SK-MEL-5 (cell line): ENCODE measurements at places on chromosomes 13 and 19. TPM values are rescaled to one million over a fixed set of nuclear protein-coding genes. Genes with fewer than 3 reads are reported as not detected.
A peak's percentile ranks its signal among the peaks of the same experiment; 100 is the strongest.

The PEG3 gene
- total RNA-seq: under 0.01 and 0.03 TPM in 2 replicates

The ANKLE1 gene
- 1.3 TPM in 2 replicates for total RNA-seq

The CC2D1A gene
- 10.5 and 11.0 TPM in 2 replicates for total RNA-seq

The SLC8A2 gene
- 1.2 and 1.7 TPM in 2 replicates for total RNA-seq

GRCh38 chr13:35698911-35699576, 222.6 kb upstream of the MAB21L1 start:
- no peak for DNase-seq

- DNase-seq: no peak
Observed at GRCh38 chr13:70424428-70424827, 316.2 kb upstream of the KLHL1 start.

The FFAR1 gene
- total RNA-seq: not detected in 2 replicates

DNA sequence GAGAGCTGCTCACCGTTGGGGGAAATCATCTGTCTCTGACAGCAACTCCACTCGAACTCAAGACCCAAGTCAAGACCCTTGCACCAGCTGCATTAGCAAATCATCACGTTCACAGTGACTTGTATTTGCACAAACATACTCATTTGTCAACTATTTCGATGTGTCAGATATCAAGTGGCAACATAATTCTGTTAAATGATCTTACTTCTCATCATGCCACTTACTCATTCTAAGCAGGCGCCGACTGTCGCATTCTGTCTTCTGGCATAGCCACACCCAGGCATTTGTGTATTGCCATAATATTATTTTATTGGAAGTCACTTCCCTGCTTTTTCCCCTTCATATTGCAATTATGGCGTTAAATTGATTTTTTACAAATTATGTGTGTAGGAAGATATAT, 23.0 kb upstream of the ATP1A3 start:
- DNase-seq: no peak

The C19orf85 gene
- not detected in 2 replicates for total RNA-seq

GRCh38 chr13:36480726-36481427, 48.6 kb downstream of the CCNA1 start:
- DNase-seq: no peak

DNA sequence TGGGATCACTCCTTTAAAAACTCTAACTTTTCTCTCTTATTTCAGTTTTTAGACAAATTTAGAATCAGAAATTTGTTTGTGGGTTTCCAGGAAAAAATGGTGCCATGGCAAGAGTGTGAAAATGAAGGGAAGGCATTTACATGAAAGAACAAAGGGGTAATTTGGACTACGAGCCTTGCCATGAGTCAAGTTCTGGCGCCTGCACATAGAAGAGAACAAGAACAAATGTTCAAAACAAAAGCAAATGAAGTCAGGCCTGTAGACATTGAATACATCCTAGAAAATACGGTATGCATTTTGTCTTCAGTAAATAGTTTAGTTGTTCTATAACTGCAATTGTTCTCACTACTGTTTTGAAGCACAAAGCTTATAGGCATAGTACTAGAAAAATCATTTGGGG, 1390.5 kb downstream of the EFNB2 start:
- DNase-seq: no peak

DNA sequence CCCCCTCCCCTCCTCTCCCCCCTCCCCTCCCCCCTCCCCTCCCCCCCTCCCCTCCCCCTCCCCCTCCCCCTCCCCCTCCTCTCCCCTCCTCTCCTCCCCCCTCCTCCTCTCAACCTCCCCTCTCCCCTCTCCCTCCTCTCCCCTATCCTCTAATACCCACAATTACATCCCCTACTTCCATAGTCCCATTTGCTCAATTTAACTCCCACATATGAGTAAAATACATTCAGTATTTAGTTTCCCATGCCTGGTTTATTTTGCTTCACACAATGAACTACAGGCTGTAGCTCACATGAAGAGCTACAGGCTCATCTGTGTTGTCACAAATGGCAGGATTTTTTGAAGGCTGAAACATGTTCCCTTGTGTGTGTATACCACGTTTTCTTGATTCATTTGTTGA, 6.9 kb downstream of the NLRP5 start:
- no peak for DNase-seq

DNA sequence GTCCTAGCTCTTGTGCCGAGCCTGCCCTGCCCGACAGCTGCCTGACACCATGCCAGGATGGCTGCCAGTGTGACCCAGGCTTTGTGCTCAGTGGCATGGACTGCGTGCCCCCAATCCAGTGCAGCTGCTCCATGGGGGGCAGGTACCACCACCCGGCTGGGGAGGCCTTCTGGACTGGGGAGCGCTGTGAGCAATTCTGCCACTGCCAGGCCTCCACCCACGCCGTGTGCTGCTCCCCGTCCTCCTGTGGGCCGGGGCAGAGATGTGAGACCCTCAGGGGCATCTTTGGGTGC, 9.4 kb upstream of the FXYD3 start:
- DNase-seq: no peak

DNA sequence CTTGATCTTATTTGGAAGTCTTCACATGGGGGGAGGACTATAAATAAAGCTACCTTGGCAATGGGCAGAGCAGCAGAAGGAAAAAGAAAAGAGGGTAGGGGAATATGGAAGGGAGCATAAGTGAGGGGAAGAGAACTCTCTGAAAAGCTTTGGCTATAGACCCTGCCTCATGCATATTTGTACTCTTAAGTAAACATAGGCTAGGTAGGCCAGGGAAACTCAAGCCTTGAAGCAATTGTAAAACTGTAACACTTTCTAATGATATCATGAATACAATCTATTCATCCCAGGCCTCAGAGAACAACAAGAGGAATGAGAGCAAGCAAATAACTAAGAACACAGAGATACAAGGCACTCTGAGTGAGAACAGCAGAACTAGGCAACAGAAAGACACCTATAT, 20.4 kb downstream of the MYCBP2 start:
- DNase-seq: peak; percentile 26

- DNase-seq: no peak
Observed at GRCh38 chr19:58332697-58333096, 5.9 kb downstream of the ZSCAN22 start.

- DNase-seq: peak; percentile 46
Observed at GRCh38 chr19:31356587-31357314, 7.5 kb upstream of the TSHZ3 start.
